AG04450 (cell line): ENCODE measurements at places on chromosomes 16 and 17. TPM values are rescaled to one million over a fixed set of nuclear protein-coding genes. Genes with fewer than 3 reads are reported as not detected.

DNA sequence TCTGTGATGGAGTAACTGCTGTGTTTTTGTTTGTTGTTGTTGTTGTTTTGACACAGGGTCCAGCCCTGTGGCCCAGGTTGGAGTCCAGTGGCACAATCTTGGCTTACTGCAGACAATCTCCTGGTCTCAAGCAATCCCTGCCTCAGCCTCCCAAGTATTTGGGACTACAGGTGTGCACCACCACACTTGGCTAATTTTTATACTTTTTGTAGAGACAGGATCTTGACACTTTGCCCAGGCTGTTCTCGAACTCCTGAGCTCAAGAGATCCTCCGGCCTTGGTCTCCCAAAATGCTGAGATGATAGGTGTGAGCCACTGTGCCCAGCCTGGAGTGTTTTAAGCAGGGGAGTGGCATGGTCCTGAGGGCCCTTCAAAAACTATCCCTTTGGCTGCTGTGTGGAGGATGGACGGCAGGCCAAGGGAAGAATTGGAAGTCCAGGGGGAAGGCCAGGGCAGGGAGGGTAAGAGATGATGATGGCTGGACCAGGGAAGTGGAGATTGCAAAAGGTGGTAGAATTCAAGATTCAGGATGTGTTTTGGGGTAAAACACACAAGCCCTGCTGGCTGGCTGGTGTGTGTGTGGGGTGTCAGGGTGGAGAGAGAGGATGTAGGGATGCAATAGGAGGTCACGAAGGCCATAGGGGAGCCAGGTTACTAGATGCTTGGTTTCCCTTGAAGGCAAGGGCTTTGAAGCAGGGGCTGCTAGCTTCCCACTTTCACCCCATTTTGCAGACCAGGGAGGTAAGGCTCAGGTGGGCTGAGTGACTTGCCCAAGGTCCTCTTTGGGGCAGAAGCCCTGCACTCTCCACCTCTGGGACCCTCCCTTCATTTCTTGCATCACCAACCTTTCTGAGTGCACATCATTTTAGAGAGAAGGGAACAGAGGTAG, 18.8 kb upstream of the PLLP start:
- DNase-seq = no peak

- DNase-seq = no peak
Observed at GRCh38 chr16:58022601-58023371, 2.8 kb upstream of the MMP15 start.

DNA sequence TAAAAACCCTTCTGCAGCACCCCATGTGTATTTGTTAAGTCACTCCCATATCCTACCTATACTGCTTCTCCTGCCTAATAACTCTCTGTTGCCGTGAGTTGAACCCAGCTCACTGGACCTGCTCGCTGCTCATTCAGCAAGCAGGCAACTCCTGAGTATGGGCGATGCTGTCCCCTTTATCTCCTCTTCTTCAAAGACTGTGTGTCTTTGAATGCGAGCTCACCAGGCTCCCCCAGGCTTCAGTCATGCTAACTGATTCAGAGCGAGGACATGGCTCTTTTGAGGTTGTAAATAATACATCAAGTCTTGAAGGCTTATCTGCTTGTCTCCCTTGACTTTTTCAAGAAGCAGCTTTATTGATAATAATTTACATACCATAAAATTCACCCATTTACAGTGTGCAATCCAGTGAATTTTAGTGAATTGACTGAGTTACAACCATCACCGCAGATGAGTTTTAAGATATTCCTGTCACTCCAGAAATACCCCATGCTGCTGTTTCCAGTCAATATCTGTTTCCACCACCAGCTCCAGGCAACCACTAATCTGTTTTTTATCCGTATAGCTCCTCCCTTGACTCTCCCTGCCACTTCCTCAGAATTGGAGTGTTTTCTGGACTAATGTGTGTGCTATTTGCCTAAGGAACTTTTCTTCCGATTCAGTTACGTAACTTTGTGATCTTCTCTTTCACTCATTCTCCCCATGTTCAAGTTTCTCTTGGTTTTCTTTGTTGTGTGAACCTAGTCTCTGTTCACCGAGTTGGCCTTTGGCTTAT, 132.2 kb downstream of the SPECC1 start:
- DNase-seq = no peak

DNA sequence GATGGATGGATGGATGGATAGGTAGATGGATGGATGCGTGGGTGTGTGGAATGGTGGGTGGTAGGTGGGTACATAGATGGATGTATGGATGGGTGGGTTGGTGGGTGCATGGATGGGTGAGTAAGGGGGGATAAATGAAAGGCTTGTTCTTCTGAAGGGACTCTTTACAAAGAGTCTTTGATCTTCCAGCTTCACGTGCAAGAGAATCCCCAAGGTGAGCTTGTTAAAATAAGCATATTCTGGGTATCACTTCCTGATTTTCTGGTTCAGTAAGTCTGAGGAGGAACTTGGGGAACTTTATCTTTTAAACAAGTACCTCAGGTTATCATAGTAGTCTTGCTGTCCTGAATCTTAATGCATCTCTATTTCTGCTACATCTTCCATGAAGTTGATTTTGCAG, 639.1 kb downstream of the MAF start:
- no peak for DNase-seq

DNA sequence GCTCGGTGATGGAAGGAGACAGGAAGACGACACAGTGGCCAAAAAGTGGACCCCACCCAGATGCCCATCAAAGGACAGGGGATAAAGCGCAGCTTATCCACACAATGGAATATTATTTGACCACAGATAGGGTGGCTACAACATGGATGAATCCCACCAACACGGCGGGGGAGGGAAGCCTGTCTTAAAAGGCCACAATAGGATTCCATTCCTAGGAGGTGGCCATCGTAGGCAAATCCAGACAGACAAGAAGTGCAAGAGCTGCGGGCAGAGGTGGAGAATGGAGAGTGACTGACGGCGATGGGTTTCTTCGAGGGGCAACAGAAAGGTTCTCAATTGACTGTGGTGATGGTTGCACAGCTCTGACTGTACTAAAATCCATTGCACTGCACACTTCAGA, 16.0 kb downstream of the SLC38A8 start:
- DNase-seq = no peak

DNA sequence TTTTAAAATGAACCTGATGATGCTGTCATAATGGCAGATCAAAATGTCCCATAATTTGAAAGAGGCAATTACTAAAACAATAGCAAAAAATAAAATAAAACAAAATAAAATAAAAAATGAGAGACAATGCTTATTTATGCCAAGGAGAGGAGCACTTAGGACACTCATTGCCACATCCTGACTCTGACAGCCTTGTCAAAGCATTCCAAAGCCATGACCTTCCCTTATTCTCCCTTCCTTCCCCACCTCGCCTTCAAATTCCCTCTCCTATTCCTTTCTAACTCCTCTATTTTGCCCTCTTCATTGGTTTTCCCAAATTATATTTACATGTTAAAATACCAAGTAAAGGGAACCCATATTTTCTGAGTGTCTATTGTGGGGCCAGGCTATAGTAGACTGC, 220.0 kb downstream of the CDH13 start:
- no peak for DNase-seq

- DNase-seq = no peak
Observed at GRCh38 chr16:73190256-73190655, 142.3 kb upstream of the ZFHX3 start.

- DNase-seq = no peak
Observed at GRCh38 chr17:77708049-77708448, 250.5 kb upstream of the TNRC6C start.

GRCh38 chr17:55427587-55427882, 5.9 kb upstream of the MMD start:
- DNase-seq = no peak

DNA sequence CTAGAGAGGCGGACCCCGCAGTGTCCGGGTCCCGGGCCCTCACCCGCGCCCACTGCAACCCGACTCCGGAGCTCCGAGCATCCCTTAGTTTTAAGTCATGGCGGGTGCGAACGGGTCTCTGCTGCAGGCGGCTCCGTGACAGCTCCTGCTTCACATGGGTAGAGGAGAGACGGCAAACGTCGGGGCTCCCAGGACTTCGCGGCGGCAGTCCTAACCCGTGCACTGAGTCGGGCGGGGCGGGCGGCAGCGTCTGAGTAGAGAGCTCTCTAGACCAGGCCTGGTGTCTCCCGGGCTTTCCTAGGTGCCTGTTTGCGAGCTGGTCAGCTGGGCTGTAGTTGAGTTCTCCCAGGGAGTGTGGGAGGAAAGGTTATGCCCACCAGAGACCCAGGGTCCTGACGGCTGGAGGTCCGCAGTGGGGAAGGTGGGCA, 345 bp downstream of the TSC2 start:
- DNase-seq = no peak

GRCh38 chr17:27477050-27477888, 21.0 kb downstream of the KSR1 start:
- DNase-seq = no peak

GRCh38 chr16:75761108-75761507, 34.8 kb upstream of the CPHXL start:
- DNase-seq = no peak

GRCh38 chr16:72171236-72171635, 719 bp downstream of the PMFBP1 start:
- DNase-seq = no peak

RGS11 gene
- 0.30 and 0.33 TPM in 2 replicates for polyA plus RNA-seq

CDRT15 gene
- not detected in 2 replicates for polyA plus RNA-seq
